Left ventricle myocardium inferior (tissue), 1 donor: ENCODE measurements at places on chromosomes 3 and 15. TPM values are rescaled to one million over a fixed set of nuclear protein-coding genes. Genes with fewer than 3 reads are reported as not detected.

Gene CP
- 6.2 TPM for total RNA-seq

DNA sequence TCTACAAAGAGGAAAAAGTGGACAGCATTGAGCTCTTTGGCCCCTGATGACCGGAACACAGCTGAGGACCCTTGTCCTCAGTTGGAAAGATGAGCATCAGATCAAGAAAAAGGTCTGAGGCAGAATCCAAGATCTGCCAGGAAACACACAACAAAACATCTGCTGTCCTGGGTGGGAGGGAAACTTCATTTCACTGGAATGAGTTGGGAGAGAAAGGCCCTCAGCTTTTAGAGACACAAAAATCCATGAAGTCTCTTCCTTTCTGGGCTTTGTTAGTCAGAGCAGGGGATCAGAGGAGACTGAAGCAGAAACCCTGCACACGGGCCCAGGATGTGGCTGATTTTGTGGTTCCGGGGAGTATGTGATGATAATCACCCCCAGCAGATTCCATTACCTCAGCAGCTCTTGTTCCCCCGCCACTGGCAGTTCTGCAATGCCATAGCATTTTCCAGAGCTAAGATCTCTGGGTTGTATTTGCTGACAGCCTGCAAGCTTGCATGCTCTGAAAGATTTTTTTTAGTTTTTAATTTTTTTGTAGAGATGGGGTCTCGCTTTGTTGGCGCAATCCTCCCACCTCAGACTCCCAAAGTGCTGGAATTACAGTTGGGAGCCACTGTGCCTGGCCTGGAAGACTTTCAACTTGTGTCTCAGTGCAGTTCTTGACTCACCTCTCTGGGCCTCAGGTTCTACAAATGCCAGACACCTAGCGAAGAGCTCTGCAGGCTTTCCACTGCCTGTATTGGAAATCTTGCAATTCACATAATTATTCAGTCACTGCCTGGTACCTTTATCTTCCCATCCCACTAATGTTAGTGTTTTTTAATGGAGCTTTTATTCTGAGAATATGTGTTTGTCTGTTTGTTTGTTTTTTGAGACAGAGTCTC, 5.8 kb upstream of the TATDN2 start:
- no peak overlapping the region for H3K4me3 ChIP-seq
- peaks cover 10% of the 10 kb centered on the region for H3K36me3 ChIP-seq
- no peaks in the 10 kb centered on the region for H3K27me3 ChIP-seq
- H3K4me1 ChIP-seq, result peaks cover under 1% of the 10 kb centered on the region
- DNase-seq, result no peak
- H3K27ac ChIP-seq, result no peak overlapping the region

GRCh38 chr3:24003466-24003865, 58.4 kb downstream of the NR1D2 start:
- no peak overlapping the region for H3K27ac ChIP-seq
- H3K4me3 ChIP-seq, result no peak overlapping the region
- no peaks in the 10 kb centered on the region for H3K36me3 ChIP-seq
- H3K4me1 ChIP-seq, result no peaks in the 10 kb centered on the region
- DNase-seq, result no peak

- no peaks in the 10 kb centered on the region for H3K36me3 ChIP-seq
- H3K27ac ChIP-seq, result peak overlapping the region; percentile 28
- H3K27me3 ChIP-seq, result no peaks in the 10 kb centered on the region
- H3K4me1 ChIP-seq, result peaks cover 11% of the 10 kb centered on the region
- DNase-seq, result peak; percentile 21
Observed at GRCh38 chr3:153209596-153209995, 47.6 kb downstream of the RAP2B start.

Gene POLQ
- total RNA-seq, result 0.38 TPM

DNA sequence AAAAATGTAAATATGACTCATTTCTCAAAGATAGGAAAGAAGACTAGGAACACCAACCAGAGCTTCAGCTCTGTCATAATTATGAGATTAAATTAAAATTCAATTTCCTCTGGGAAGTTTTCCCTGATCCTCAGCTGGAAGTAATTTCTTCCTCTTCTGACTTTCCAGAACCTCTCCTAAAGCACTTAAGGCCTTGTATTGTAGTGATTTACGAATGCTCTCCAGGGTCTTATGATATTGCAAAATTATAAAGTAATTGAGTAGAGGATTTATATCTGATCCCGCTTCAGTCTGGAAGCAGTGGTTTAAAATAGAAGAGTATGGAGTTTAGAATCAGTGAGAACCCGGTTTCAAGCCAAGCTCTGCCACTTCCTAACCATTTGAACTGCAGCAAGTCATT, 279.8 kb downstream of the ZPLD1 start:
- no peak for DNase-seq
- H3K4me1 ChIP-seq, result no peaks in the 10 kb centered on the region
- no peak overlapping the region for H3K27ac ChIP-seq
- H3K4me3 ChIP-seq, result no peak overlapping the region

DNA sequence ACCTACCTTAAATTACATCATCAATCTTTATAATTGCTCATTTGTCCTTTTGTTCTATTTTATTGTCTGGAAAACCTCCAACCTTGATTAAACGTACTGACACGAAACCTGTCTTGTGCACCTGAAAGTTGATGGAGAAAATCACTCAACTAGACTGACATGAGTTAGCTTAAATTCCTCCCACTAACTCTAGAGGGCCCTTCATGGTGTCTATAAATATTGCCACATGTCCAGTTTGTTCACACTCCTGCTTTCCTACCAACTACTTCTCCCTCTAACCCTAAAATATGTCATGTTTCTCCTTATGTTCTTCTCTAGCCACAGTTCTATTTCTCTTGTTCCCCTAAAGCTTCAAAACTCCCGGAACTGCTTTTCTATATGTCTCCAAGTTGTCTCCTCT, 59.8 kb upstream of the SGO1 start:
- H3K36me3 ChIP-seq, result no peaks in the 10 kb centered on the region
- H3K27me3 ChIP-seq, result no peaks in the 10 kb centered on the region
- H3K4me3 ChIP-seq, result no peak overlapping the region
- H3K27ac ChIP-seq, result no peak overlapping the region

DNA sequence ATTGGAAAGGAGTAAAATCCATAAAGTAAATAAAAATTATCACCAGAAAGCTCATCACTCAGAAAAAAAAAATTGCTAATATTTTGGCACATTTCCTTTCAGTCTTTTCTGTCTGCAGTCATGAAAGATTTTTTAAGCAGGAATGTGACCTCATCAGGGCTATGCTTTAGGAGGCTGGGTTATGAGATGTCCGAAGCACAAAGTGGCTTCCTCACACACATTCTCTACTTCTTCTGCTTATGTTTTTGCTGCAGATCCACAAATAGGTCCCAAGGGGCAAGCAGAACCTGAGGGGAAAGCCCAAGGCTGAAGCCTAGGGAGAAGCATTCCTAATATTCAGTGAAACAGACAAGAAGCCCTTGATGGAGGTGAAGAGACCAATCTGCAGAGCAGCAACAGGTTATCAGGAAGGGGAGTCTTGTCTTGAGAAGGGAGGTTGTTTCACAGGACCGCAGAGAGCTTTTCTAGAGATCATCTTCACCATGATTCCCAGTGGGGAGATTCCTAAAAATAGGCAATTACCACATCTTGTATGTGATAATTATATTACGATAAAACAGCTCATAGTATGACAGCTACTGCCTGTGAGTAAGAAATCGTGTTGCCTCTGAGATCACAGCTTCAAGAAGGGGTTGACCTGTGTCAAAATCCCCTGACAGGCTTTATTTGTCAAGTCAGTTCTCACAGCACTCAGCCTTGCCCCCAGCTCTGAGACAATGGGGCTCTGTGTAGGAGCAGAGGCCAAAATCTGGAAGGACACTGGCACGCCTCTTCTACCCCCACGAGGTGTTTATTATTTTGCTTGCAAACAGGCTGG, 60.5 kb downstream of the IGF2BP2 start:
- peak overlapping the region; percentile 22 for H3K4me3 ChIP-seq
- H3K27me3 ChIP-seq, result no peaks in the 10 kb centered on the region
- DNase-seq, result no peak
- no peaks in the 10 kb centered on the region for H3K36me3 ChIP-seq
- H3K4me1 ChIP-seq, result peaks cover 40% of the 10 kb centered on the region
- H3K27ac ChIP-seq, result no peak overlapping the region

DNA sequence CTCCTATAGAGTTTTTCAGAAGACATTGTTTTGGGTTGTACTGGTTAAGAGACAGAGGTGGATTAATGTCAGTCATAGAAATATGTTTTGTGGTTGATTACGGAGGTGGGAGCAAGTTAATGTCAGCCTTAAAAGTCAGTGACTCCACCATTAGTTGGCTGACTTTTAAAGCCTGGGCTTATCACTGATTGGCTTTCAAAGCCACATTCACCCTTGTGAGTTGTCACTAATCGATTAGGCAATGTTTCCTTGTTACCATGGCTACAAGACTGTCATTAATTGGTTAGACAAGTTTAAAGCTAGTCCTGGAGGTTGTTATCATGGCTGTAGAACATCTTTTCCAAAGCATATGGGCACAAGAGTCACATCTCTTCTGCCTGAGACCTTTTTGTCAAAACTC, 73.0 kb downstream of the NEO1 start:
- no peaks in the 10 kb centered on the region for H3K27me3 ChIP-seq
- no peak overlapping the region for H3K4me3 ChIP-seq
- DNase-seq, result no peak
- no peaks in the 10 kb centered on the region for H3K4me1 ChIP-seq

GRCh38 chr3:67692621-67693020, 38.2 kb upstream of the SUCLG2 start:
- no peak for DNase-seq
- H3K27ac ChIP-seq, result no peak overlapping the region
- no peaks in the 10 kb centered on the region for H3K4me1 ChIP-seq
- no peaks in the 10 kb centered on the region for H3K36me3 ChIP-seq
- H3K4me3 ChIP-seq, result no peak overlapping the region

Gene MUSTN1
- total RNA-seq, result 32.7 TPM

GRCh38 chr3:126418661-126419131, 24.0 kb downstream of the CFAP100 start:
- H3K4me1 ChIP-seq, result peaks cover 5% of the 10 kb centered on the region
- H3K36me3 ChIP-seq, result no peaks in the 10 kb centered on the region
- no peak overlapping the region for H3K4me3 ChIP-seq
- no peak for DNase-seq
- H3K27ac ChIP-seq, result no peak overlapping the region

DNA sequence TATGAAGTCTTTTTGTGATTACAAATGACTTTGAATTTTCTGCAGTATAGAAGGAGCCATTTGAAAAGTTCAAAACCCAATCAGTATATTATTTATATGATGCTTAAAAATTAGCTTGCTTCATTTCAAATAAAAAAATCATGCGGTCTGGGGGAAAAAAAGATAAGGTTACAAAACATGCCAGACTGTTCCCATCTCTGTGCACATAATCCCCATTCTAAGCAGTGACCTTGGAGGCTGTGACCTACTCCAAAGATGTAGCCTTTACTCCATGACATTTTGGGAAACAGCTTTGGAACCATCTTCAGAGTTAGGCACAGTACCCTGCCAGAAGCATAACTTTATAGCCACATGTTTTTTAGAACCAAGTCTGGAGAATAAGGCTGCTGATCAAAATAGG, 447.7 kb upstream of the WNT5A start:
- no peaks in the 10 kb centered on the region for H3K4me1 ChIP-seq
- H3K27me3 ChIP-seq, result peaks cover 11% of the 10 kb centered on the region
- H3K4me3 ChIP-seq, result no peak overlapping the region
- no peaks in the 10 kb centered on the region for H3K36me3 ChIP-seq

- DNase-seq, result no peak
- H3K4me3 ChIP-seq, result no peak overlapping the region
- H3K36me3 ChIP-seq, result no peaks in the 10 kb centered on the region
Observed at GRCh38 chr15:59993041-59993750, 10.9 kb upstream of the FOXB1 start.

- no peaks in the 10 kb centered on the region for H3K27me3 ChIP-seq
- peaks cover 52% of the 10 kb centered on the region for H3K36me3 ChIP-seq
- H3K4me1 ChIP-seq, result no peaks in the 10 kb centered on the region
Observed at GRCh38 chr3:172398484-172398883, 49.8 kb downstream of the GHSR start.

- no peaks in the 10 kb centered on the region for H3K27me3 ChIP-seq
- H3K4me1 ChIP-seq, result peaks cover 90% of the 10 kb centered on the region
- no peak for DNase-seq
- H3K4me3 ChIP-seq, result peak overlapping the region; percentile 76
- H3K36me3 ChIP-seq, result peaks cover 33% of the 10 kb centered on the region
Observed at GRCh38 chr15:73996939-73997338, 2.4 kb downstream of the PML start.

Gene NR1I2
- not detected for total RNA-seq

Gene IL16
- 3.8 TPM for total RNA-seq

Gene P2RY12
- 0.74 TPM for total RNA-seq

GRCh38 chr3:123286308-123287023, 84.7 kb downstream of the SEC22A start:
- H3K27me3 ChIP-seq, result no peaks in the 10 kb centered on the region
- H3K36me3 ChIP-seq, result peaks cover 97% of the 10 kb centered on the region
- H3K27ac ChIP-seq, result no peak overlapping the region

Gene FRMD4B
- total RNA-seq, result 16.1 TPM

- H3K36me3 ChIP-seq, result no peaks in the 10 kb centered on the region
- H3K4me1 ChIP-seq, result peaks cover 32% of the 10 kb centered on the region
- DNase-seq, result no peak
- peak overlapping the region; percentile 45 for H3K27ac ChIP-seq
- H3K27me3 ChIP-seq, result no peaks in the 10 kb centered on the region
Observed at GRCh38 chr3:195117978-195118581, 152.9 kb downstream of the XXYLT1 start.

- H3K27ac ChIP-seq, result no peak overlapping the region
- no peak overlapping the region for H3K4me3 ChIP-seq
- no peak for DNase-seq
- no peaks in the 10 kb centered on the region for H3K4me1 ChIP-seq
- no peaks in the 10 kb centered on the region for H3K27me3 ChIP-seq
Observed at GRCh38 chr3:51722362-51722761, 15.5 kb downstream of the GRM2 start.

DNA sequence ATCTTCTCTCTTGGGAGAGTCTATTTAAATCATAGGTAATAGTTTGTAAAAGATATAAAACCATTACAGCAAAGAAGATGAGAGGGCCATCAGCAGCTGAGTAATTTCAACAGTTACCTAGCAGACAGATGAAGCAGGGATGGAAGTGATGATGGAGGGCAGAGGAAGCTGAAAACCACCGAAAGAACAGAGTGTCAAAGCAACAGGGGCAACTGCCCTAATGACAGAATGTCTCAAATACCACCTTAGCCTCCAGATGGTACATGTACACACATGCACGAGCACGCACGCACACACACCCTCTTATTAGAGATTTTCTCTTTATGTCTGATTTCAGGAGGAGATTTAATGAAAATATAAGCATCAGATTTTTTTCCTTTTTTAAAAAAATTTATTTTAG, 64.5 kb downstream of the NEDD4 start:
- DNase-seq, result no peak
- no peaks in the 10 kb centered on the region for H3K27me3 ChIP-seq
- H3K27ac ChIP-seq, result no peak overlapping the region
- H3K4me1 ChIP-seq, result no peaks in the 10 kb centered on the region
- H3K4me3 ChIP-seq, result no peak overlapping the region
- H3K36me3 ChIP-seq, result no peaks in the 10 kb centered on the region

DNA sequence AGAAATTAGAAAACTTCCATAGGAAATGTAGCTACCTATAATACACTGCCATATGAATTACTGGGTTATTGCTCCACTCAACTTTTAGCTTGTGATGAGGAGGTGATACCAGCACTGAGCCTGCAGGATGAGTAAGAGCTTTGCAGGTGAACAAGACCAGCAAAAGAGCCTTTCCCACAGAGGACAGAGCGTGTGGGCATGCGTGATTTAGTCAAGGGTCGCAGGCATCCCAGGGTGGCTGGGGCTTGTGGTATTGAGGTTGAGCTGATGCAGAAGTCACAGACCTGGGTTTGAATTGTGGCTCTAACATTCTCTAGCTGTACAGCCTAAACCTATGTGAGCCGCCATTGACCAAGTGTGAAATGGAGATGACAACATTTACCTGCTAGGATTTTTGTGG, 5.6 kb downstream of the NRROS start:
- H3K27me3 ChIP-seq, result peaks cover 8% of the 10 kb centered on the region
- no peaks in the 10 kb centered on the region for H3K36me3 ChIP-seq
- DNase-seq, result no peak
- no peak overlapping the region for H3K4me3 ChIP-seq
- peaks cover 16% of the 10 kb centered on the region for H3K4me1 ChIP-seq
- no peak overlapping the region for H3K27ac ChIP-seq
